ENCODE measurements at places on chromosomes 7 and 10.

DNA sequence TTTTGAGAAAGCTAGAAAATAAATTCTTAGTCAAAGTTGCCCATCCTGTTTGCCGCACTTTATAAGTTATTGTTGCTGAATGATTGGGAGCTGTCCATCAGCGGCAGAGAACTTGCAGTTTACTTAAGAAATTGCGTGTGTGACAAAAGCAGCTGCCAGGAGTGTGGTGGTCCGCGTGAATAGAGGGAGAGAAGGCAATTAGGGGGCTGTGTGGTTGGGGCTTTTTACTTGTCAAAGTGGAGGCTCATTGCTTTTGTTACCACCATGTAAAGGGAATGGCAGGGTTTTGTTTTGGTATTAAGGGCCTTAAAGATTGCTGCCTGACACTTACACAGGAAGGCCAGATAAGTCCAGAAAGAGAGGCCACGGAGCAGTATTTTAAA lies 177.8 kb downstream of the TCF7L2 start:
- no peak for DNase-seq

DNA sequence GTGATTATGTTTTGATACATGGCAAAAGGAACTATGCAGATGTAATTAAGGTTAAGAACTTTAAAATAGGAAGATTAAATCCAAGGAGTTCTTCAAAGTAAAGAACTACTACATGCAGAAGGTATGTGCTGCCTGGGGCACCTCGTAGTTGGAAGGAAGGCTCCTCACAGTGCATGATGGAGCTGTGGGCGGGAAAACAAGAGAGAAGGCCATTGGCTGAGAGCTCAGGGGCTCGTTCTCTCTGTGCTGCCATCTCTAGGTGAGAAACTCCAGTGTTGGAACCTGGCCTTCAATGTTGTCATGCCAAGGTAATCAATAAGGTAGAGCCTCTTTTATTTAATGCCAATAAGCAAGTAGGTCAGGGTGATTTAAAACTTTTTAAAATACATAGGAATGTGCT lies 391.4 kb upstream of the ETV1 start:
- DNase-seq: no peak

- no peak for DNase-seq
Measured at GRCh38 chr10:130025326-130025725, 61.3 kb upstream of the EBF3 start.

DNA sequence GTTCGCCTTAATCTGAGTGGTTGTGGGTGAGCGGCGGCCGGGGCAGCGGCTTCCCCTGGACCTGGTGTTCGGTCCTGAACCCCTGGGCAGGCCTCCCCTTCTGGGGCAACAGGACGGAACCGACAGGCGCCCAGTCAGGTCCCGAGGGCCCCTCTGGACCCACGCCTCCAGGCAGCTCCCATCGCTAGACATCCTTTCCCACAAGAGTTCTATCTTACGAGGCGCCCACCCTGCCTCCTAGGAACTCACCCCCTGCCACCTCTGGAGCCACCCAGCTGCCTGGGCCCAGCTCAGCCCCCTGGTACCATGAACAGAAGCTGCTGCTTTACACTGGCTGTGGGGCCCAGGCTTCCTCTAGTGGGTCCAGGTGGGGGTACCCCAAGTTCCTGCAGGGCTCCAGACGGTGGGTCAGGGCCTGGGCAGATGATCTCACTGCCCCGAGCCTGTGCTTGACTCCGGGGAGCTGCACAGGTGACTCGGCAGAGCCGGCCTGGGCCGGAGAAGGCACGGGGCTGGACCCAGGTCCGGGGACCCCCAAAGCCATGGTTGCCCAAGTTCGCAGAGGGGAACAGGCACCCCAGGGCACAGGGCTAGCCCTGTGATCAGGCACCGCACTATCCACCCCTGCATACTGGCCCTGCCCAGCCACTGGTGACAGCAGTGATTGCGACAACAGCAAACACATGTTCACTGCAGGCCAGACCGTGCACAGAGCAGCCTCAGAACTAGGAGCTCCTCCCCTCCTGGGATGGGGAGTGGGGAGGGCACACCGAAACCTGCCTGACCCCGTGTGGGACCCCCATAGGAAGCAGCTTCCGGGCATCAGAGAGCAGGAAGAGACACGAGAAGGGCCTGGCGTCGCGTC lies 180.3 kb downstream of the ELFN1 start:
- no peak for DNase-seq

GRCh38 chr7:125098377-125098970 lies 168.8 kb upstream of the POT1 start:
- no peak for DNase-seq

DNA sequence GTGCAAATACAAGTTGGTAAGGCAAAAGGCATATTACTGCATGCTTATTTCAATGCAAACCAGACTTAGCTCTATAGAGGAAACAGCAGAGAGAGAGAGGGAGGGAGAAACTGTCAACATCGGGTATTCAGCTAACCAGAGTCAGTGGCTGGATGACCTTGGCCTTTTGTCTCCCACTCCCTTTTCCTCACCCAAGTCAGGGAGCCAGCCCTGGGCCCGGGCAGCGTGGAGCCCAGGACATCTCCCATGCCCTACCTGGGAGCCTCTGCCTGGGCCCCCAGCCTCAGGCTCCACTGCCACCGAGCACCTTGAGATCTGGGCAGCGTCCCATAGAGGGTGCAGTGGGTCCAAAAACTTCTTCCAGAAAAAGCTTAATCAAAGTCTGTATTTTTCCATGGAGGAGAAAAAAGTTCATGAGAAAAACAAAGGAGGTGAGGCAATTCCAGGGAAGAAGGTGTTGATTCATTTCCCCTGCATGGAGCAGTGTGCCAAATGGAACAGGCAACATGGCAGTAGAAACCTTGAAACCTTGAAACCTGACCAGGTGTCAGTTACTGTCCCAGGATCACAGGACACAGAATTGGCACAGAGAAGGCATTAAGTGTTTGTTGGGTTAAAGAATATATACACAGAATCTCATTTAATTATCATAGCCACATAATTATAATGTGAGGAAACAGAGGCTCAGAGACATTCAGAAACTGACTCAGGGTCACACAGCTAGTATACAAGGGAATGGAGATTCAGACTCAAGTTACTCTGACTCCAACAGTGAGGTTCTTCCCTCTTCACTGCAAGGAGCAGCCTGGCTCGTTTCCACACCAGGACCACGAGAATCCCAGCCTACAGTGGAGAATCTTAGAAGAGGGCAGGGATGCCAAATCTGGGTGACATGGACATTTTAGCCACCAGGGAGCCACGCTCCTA lies 5.8 kb upstream of the NCOA4 start:
- DNase-seq: no peak

DNA sequence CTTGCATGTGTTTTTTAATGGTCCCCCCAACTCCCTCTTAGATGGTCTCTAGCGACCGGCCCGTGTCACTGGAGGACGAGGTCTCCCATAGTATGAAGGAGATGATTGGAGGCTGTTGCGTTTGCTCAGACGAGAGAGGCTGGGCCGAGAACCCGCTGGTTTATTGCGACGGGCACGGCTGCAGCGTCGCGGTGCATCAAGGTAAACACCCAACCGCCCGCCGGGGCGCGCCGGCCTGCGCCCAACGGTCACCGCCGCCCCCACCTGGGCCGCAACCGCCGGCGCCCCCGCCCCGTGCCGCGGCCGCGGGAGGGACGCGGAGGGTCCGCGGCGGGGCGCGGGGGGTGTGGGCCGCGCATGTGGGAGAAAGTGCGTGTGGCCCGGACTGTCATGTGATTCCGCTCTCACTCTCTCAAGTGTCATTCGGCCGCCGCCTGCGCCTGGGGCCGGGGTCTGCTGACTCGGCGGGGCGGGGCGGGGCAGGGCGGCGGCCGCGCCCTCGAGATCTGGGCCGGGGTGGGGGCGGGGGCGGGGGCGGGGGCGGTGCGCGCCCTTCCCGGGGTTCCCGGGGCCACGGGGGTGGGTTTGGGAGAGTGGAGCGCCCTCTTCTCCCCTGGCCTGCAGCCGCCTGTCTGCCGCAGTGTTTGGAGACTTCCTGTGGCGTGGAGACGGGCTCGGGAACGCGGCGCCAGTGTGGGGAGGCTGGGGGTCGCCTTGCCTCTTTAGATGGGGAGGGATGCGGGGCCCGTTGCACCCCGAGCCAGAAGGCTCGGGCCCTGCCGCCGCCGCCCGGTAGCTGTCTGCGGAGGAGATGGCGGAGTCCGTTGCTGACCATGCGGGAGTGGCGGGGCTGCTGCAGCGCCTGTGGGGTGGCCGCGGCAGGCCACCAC lies 817 bp downstream of the MLLT10 start:
- peak; percentile 45 for DNase-seq

DNA sequence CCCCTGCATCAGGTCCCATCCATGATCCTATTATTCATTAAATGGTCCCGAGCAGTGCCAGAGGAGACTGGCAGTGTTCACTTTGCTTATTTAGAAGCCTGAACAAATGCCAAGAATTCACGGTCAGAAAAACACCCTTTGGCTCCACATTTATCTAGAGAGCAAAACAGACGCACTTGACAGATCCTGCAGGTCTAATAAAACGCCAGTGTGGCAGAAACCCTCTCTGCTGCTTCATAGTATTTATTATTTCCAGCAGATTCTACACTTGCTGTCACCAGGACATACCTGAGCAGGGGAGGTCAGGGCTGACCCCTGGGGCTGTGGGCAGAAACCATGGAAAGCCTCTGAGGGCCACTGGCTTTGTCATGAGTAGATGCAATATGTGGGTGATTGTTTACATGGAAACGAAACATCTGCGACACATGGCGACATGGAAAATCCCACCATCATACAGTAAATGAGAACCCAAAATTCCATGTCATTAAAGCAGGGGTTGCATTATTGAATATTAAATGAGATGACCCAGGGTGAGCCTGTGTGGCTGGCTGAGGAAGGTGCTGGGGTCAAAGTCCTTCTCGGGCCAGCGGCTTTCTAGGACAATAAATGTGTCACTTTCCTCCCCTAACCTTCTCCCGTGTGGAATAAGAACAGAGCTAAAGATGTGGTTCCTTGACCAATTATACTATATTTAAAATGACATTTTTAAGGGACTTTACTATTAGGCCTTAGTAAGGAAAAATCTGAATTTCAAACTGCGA lies 205.9 kb upstream of the SVIL start:
- DNase-seq: no peak

DNA sequence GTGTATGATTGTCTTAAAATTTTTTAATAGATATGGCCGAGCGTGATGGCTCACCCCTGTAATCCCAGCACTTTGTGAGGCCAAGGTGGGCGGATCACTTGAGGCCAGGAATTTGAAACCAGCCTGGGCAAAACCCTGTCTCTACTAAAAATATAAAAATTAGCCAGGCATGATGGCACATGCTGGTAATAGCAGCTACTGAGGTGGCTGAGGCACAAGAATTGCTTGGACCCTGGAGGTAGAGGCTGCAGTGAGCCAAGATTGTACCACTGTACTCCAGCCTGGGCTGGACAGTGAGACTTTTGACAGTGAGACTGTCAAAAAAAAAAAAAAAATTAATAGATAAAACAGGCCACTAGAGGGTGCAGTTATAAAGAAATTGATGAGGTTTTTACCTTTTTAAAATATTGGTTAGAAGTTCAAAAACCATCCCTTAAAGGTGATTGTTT lies 20.5 kb downstream of the NOM1 start:
- DNase-seq: no peak

DNA sequence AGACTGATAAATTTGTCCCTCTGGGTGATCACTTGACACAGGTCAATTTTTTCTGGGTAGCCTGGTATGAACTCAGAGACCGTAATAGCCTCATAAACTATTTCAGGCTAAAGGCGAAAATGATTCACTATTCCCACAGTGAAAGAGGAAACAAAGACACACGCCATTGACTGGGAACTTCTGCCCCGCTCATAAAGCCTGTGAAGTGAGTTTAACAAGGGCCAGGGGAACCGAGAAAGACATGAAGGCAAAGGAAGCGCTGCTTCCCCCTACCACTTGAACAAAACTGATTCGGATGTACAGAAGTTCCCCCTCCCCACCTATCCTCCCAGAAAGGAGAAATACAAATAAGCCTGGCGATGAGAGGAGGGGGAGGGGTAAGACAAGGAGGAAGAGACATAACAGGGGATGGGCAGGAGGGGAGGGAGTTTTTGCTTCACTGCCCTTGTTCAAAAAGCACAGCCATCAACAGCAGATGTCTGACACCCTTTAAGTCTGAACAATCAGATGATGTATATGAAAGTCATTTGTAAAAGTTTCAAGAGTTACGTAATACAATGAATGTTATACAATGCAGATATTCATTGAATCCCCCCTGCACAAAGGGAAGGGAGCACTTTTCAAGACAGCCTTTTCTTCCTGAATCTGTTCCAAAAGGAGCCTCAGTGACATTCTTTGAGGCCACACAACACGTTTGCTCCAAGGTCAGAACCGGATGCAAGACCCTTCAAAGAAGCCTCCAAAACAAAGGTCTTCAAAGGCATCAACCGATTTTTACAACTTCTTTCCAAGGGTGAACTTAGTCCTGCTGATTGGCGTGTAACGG lies 734 bp downstream of the ABCB4 start:
- no peak for DNase-seq

DNA sequence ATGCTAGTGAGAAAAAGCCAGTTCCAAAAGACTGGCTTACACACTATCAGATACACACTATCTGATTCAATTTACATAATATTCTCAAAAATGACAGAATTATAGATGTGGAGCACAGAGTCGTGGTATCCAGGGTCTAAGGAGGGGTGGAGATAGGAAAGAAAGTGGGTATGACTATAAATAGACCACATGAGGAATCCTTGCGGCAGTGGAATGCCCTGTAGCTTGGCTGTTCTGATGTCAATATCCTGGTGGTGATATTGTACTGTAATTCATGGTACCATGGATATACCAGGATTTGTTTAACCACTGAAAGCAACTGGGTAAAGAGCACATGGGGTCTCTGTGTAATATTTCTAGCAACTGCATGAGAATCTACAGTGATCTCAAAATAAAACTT lies 67.7 kb upstream of the TMEM72 start:
- DNase-seq: no peak

- DNase-seq: peak; percentile 41
Measured at GRCh38 chr7:24851786-24852185, 94.5 kb upstream of the GSDME start.

DNA sequence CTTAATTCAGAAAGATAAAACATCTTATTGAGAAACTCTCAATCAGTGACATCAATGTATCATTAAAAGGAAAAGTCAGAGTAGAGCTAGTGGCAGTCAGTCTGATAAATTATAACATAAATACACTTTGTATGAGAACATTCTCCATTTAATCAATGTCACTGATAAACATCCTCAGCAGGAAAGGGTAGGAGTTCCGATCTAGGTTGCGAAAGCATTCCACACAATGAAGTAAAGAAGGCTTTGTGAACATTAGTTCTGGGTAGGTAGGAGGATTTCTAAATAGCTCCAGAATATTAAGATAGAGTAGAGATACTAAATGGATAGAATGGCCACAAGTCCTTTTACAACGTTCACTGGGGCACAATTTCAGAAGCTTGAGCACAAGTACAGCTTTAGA lies 179.7 kb upstream of the MALRD1 start:
- DNase-seq: no peak

GRCh38 chr7:150811-151221 lies 41.6 kb upstream of the FAM20C start:
- no peak for DNase-seq

DNA sequence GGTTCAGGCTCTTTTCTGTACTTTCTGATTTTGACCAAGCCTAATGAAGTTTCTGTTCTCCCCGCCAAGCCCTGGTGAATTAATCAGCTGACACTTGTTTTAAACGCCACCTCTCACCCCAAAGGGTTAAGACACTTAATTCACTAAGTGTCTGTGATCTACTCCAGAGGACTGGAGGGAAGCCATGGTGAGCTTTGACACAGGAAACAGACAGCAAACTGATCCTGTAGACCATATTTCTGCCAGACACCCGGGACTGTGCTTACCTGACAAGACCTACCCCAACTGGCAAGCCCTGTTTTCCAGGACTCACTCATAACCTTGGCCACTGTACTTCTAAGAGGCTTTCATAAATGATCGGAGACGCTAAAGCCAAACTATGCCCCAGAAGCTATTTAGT lies 126.0 kb downstream of the STRA8 start:
- no peak for DNase-seq

GRCh38 chr7:27245798-27246691 lies 3.4 kb downstream of the EVX1 start:
- no peak for DNase-seq
